ENCODE measurements at places on chromosomes 6 and 20. TPM values are rescaled to one million over a fixed set of nuclear protein-coding genes. Genes with fewer than 3 reads are reported as not detected.

DNA sequence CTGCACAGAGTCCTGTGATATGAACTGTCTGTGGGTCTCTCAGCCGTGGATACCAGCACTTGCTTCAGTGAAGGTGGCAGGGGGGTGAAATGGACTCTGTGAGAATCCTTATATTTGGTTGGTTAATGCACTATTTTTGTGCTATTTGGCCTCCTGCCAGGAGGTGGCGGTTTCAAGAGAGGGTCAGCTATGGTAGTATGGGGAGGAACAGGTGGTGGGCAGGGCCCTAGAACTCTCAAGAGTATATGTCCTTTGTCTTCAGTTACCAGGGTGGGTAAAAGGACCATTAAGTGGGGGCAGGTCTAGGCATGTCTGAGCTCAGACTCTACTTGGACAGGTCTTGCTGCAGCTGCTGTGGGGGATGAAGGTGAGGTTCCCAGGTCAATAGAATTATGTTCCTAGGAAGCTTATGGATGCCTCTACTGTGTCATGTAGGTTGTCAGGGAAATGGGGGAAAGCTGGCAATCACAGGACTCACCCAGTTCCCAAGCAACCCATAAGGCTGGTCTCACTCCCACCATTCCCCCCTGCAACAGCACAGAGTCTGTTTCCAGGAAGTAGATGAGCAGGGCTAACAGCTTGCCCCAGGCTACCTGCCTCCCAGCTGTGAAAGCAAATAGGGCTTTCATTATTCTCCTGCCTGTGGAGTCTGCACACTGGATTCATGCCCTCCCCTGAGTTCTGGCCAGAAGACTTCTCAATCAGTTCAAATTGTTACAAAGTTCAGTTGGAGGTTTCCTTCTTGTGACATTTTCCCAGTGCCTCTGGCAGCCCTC is 56.8 kb upstream of the PHIP start:
- DNase-seq, result no peak

GRCh38 chr20:50281831-50282591 is 91.4 kb downstream of the CEBPB start:
- DNase-seq, result no peak

DNA sequence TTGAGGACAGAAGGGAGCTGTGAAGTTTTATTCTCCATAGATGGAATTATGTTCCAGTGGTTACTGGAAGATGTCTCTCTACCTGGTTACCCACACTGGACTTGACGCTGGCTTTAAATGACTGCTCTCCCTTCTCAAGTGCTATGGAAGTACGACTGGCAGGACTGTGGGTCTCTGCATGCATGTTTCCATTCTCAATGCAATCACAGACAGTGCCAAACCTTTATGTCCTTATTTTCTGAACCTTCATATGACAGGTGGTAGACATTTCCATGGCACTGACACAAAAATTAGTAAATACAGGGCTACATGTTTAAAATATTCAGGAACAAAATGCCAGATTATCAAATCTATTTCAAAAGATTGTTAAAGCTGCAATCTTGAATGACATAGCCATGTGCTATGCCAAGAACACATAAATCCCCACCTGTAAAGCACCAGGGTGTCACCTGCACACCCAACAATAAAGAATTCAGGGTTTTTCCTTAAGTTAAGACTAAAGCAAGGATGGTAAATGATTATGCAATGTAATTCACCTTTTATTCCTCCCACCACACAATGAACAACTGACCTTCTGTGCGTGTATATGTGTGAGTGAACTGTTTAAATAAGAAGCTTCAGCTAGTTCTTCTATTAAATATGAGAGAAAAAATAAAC is 153.3 kb upstream of the ENPP5 start:
- DNase-seq, result no peak

DNA sequence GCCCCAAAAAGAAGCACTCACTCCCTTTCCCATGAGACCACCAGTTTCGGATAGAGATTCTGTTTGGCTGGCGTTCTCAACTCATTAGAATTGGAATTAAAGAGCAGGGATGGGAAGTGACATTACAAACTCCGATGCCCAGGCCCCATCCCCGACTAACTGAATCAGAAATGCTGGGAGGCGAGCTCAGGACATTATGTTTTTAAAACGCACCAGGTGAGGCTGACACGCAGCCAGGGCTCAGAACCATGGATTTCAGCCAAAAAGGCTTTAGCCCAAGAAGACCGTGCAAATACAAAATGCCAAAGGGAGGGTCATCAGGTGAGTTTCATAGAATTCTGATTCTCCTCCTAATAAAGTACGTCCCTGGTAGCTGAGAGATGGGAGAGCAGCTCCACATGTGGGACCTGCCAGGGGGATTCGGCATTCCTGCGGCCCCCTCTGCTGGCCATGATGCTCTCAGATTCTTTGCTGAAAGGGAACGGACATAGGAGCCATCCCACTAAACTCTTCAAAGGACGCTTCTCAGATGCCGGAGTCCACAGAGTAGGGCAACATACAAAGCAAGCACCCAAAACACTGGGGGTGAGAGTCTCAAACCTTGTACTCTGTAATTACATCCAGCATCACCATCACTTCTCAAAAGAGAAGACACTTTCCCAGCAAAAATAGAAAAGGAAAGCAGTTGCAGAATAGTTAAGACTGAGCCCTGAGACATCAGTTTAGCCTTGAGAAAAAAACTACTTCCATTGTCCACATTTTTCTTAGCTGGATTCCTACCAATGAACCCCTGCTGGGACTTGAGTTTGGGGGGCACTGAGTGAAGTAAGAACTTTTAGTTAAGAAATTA is 205.2 kb downstream of the BMP7 start:
- DNase-seq, result no peak

DNA sequence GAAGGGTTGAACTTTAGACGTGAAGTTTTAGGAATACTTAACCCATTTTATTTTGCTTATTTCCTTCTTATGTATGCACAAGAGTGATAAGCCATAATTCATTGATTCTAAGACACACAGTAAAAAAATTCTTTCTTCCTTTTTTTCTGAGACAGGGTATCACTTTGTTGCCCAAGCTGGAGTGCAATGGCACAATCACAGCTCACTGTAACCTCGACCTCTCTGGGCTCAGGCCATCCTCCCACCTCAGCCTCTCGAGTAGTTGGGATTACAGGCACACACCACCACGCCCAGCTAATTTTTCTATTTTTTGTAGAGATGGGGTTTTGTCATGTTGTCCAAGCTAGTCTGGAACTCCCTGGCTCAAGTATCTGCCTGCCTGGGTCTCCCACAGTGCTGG is 116.6 kb upstream of the RNF24 start:
- no peak for DNase-seq

DNA sequence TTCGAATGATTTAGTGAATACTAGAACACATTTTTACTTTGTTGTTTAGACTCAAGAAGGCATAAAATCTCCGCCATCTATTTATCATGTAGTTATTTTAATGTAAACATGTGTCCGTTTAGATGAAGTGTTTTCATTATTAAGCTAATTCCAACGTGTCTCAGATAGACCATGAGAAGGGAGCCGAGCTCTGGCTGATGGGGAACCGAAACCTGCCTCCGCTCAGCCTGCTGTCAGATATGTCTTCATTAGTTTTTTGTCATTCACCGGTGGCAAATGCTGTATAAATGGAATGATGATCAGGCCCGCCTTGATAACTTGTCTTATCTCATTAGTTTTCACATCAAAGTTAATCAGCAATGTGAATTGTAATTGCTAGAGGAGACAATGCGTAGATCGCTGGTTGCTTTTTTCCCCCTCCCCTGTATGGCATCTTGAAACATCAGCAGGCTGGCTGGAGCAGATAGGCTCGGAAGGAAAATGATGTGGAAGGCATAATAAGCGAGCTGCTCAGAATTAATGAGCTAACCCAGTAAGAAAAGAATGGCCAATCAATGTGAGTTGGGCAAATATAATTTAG is 136.4 kb downstream of the LINC00237 start:
- no peak for DNase-seq

DNA sequence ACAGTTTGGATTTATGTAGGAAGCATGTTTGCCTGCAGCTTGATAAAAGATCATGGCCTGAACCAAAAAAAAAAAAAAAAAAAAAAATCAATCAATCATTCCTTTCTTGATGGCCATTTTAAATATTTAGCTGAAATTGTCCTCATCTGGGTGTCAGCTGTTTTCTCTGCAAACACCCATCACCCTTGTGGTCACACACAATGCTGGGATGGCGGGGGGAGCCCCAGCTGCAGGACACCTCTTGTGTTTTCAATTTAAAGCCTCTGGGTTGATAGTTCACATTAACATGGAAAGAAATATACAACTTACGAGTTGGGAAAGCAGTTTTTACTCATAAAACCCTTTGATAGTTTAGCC is 160.4 kb downstream of the ZFP64 start:
- DNase-seq, result no peak

GRCh38 chr20:50691573-50692551 is 520 bp upstream of the RIPOR3 start:
- no peak for DNase-seq

DNA sequence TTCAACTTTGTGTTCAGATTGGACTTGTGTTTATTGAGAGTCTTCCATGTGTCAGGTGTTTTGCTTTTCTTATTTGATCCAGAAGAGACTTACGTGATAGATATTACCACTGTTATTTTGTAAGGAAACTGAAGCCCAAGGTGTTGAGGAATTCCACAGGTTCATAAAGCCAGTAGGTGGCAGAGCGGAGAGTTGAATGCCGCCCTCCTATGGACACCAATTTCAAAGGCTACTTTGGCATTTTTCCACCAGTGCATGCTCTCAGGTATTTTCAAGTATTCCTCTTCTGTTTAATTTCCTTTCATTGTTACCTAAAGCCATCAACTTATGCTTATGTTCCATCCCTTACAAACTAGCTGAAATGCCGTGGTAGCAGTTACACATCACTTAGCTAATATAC is 14.0 kb upstream of the COL10A1 start:
- no peak for DNase-seq

DNA sequence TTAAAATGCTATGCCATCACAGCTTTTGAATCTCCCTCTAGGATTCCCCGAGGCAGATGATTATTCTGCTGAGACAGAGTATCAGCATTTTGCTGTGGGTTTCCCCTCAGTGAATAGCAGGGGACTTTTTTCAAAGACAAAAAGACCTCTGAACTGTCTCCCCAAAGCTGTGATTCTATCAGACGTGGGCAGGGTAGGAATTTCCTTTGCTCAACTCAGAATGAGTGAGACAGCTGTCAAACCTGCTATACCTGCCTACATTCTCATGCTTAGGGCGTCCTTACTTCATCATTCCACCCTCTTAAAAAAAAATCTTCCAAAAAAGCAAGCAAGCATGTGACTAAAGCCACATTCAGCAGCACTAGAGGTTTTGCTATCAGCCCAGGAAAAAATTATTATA is 147.6 kb upstream of the FAM83B start:
- DNase-seq, result no peak

- no peak for DNase-seq
Measured at GRCh38 chr6:138569970-138570724, 70.9 kb upstream of the NHSL1 start.

The TRIM40 gene
- 14.8 TPM for total RNA-seq

The TREM2 gene
- not detected for total RNA-seq

The ZKSCAN3 gene
- 1.4 TPM for total RNA-seq

Data from transverse colon (tissue), 4 donors.